Activated CD4-positive, alpha-beta T cell treated with anti-CD3 and anti-CD28 coated beads for 24 hours (primary cell): ENCODE measurements at places on chromosomes 4 and X.

DNA sequence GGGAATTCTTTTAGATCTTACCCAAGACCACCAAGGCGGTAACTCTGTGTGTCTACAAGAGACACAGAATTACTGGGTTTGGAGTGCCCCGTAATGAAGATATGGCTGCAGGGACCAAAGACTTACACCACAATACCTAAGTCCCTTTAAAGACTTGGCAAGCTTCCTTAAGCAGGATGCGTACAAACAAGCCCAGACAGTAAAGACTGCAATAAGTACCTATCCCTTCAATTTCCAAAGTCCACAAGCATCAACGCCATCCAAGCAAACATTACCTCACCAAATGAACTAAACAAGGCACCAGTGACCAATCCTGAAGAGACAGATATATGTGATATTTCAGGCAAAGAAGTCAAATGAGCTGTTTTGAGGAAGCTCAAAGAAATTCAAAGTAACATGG is 42.3 kb upstream of the RNF128 start:
- DNase-seq = no peak

- no peak for DNase-seq
Observed at GRCh38 chr4:142663828-142664227, 182.3 kb downstream of the INPP4B start.

GRCh38 chr4:26029568-26030131 is 115.6 kb downstream of the SMIM20 start:
- DNase-seq = no peak

DNA sequence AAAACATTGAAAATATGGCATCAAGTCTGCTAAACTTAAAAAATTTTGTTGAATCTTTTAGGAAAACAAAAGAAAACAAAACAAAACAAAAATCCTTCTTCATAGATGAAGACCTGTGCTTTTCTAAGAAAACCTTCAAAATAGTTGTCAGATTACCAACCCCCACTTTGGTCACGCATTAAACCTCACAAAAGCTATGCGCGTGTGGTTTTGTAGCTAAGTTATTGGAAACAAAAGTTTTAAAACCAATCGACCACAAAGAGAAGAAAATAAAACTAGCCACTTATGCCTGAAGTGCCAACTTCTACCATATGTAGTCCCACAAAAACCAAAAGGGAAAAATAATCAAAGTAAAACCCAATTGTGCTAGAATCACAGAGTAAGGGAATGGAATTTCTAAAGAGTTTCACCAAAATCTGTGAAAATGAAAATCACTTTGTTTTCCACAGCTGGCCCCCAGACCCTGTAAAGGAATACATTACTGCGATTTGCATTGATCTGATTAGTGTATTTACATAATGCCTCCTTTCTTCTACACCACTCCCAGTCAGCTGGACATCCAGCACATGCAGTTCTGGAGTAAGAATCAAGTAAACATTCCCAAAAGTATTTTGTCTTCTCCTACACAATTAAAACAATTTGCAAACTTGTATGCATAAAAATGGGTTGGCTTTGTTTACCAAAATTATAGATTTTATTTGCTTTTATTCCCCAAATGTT is 330.1 kb upstream of the DKK2 start:
- DNase-seq = no peak

DNA sequence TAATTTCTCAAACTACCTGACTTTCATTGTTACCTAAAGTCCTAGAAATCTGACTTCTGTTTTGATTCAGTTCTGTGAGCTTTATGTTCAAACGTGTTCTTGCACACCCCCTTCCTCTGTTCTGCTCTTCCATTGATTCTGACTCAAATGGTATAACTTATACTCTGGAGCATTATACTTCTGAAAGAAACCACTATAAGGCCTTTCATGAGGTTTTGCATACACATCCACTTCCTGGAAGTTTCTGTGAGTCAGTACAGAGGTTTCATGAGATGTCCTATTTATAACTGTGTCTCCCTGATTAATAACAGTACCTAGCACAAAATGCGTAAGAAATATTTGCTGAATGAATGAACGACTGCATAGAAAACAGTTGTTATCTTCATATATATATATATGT is 540.2 kb upstream of the CT83 start:
- no peak for DNase-seq

- DNase-seq = no peak
Observed at GRCh38 chrX:68827256-68827655, 1.6 kb upstream of the EFNB1 start.

- DNase-seq = no peak
Observed at GRCh38 chr4:185682236-185682635, 129.8 kb downstream of the SORBS2 start.

GRCh38 chr4:8409264-8410065 is 31.1 kb downstream of the ACOX3 start:
- no peak for DNase-seq

- no peak for DNase-seq
Observed at GRCh38 chr4:150515135-150515534, 66.8 kb upstream of the MAB21L2 start.

DNA sequence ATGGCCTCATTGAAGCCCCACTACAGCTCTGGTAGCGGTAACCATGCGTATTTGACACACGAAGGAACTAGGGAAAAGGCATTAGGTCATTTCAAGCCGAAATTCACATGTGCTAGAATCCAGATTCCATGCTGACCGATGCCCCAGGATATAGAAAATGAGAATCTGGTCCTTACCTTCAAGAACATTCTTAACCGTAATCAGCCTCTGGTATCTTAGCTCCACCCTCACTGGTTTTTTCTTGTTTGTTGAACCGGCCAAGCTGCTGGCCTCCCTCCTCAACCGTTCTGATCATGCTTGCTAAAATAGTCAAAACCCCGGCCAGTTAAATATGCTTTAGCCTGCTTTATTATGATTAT is 876 bp downstream of the HPRT1 start:
- DNase-seq = no peak

DNA sequence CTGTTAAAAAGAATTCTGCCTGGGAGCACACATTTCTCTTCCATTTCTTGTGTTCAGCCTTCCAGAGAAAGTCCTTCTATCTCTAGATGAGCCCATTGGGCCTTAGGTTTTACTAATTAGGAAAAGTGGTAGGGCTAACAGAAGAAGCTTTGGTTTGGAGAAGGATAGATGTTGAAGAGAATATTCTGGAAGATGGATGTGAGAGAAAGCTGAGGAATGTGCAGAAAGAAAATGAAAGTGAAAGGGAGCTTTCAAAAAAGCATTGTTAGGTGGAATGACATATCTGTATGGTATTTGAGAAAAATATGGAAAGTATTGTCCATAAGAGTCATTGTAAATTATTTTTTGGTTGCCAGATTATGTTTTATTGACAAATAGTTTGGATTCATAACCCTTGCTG is 474.8 kb upstream of the SLIT2 start:
- no peak for DNase-seq

DNA sequence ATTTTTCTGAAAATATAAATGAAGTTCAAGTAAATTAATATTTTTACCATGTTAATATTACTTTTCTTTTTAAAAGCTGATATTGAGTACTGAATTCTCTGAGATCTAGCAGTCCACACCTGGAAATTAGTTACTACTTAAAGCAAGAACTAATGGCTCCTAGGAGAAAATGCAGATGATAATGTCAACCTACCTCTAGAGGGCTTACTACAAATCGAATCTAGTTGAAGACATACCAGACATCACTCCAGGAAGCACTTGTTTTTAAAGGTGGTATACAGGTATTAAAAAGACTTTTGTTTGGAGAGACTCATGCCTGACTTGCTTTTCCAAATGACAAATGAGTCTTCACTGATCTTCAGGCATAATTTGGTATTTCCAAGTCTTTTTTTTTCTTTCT is 516.4 kb upstream of the BOD1L1 start:
- no peak for DNase-seq
